ENCODE measurements at places on chromosomes 1 and 21.

DNA sequence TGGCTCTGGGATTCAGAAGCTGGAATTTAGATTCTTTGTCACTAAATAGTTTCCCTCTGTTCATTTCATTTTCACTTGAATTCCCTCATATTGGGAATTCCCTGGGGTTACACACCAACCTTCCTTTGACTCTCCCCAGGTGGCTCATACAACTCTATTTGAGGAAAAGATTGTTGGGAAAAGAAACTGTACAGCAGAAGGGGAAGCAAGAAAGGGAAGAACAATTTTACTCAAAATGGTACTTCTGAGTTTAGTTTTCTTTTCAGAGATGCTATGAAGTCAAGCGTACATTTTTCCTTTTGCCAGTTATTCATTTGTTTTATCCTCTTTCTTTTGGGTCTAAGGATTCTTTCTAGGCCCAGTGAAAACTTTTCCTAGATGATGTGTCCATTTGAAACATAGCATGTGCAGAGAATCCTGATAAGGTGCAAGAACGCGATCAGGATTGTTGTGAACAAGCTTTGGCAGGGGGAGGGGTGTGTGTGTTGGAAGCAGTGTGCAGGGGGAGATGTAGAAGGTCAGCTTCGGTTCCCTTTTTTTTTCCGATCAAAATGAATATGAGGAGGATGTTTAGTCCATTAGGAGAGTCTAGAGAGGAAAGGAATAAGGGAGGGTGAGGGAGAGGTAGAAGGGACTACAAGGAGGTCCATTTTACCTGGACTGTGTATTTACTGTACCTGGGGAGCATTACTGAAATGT, 26.8 kb upstream of the CD1D start:
- no peak for DNase-seq

DNA sequence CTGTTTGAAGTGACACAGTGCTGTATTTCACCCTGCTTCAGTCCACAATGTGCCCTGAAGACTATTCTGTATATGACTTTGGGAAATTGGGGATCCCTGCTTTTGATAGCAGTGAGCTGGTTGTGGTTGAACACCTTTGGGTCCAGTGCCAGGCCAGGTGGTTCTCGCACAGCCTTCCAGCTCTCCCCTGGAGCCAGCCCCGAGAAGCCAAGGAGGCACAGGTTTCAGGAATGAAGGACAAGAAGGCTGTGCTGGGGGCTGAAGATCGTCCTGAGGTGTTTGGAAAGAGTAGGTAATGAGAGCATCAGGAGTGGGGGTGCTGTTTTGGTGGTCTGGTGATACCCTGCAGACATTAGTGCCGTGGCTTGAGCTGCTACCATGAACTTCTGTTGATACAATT, 131.4 kb upstream of the COL6A1 start:
- DNase-seq: no peak

- no peak for DNase-seq
Measured at GRCh38 chr1:156245451-156246232, 2.2 kb downstream of the PAQR6 start.

DNA sequence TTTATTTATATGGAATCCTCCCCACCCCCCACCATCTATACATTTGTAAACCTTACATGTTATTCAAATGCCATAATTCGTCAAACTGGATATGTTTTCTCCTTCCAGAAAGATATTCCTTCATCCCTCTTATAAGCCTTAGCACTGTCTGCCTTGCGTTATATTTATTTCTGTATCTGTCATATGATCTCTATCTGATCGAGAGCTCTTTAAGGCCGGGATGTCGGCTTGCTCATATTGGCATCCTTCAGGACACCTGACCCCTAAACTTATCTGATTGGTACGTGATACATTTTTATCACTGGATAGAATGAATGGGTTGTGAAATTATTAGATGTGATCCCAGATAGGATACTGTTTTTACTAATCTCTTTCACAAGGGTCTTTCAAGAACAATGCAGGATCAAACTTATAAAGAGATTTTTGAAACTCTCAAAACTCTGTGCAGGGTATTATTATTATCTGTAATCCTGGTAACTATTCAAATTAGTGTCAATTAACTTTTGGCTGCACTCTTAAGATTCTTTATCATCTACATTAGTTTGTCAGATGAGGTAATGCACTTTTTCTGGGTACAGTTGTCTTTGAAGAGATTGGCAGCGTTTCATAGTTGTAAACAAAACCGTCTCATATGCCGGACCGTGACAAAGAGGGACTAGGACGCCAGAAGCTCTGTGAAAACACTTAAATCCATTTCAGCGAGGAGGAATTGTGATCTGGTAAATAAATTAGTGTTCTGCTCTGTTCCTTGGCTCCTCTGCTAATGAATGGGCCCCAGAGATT, 152.0 kb downstream of the KIF26B start:
- peak; percentile 56 for DNase-seq

DNA sequence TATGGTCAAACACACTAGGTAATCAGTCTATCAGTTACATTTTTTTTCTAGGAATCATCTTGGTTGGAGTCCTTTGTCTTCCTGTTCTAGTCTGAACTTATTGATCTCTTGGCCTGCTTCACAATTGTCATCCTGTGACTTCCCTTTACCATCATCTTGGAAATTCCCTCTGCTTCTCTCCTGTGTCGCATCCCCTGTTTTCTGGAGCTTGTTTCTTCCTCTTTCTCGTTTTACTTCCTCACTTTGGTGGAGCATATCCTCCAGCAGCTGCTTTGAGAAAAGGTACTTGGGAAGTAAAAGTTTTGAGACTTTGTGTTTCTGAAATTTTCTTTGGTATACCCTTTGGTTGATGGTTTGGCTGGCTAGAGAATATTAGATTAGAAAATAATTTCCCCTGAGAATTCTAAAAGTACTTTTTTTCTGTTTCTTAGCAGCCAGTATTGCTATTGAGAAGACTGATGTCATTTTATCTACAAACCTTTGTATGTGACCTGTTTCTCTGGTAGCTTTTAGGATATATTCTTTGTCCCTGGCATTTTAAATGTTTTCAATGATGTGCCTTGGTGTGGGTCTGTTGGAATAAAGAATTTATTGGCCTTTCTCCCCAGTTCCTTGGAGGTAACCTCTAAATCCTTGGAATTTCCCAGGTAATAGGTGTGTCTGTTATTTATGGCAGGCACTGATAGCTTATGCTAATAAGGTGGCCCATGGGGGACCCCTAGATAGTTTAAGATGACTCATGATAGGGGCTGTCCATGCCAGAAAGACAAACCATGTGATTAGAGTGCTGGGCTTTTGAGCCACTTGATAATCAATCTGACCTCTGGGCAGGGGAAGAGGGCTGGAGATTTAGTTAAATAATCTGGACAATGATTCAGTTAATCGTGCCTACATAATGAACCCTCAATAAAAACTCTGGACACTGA, 6.1 kb upstream of the MYCL start:
- DNase-seq: no peak

DNA sequence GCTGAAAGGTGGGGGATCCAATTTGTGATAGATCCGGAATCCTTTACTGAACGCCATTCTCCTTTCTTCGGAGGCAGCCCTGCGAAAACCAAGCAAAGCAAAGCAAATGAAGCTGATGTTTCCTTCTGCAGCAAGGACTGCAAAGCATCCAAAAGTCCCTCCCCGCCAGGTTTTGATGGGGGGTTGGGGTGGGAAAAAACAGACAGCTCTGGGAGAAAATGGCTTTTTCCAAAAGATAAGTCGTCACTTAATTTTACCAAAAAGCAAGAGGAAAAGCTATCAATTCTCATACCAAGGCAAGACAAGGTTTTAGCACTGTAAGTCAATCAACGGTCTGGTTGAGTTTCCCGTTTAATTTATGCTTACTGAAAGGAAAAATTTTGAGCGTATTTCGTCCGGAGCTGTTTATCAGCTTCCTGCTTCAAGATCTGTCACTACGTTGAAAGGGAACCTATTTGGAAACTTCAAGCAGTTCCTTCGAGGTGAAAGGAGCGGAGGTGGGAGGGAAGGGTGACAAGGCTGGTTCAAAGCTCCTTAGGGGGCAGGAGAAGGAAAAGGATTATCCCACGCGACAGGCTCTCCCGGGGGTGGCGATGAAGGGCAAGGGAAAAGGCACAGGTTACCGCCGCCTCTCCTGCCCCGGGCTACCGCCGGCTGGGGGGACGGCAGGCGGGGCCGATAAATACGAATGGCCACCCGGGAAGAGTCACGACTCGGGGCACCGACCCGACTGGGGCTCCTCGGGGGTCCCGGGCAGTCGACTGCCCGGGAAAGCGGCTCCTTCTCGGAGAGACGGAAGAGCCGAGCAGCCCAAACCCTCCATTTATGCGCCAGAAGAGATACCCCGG, 750 bp downstream of the SYNJ1 start:
- DNase-seq: peak; percentile 49

DNA sequence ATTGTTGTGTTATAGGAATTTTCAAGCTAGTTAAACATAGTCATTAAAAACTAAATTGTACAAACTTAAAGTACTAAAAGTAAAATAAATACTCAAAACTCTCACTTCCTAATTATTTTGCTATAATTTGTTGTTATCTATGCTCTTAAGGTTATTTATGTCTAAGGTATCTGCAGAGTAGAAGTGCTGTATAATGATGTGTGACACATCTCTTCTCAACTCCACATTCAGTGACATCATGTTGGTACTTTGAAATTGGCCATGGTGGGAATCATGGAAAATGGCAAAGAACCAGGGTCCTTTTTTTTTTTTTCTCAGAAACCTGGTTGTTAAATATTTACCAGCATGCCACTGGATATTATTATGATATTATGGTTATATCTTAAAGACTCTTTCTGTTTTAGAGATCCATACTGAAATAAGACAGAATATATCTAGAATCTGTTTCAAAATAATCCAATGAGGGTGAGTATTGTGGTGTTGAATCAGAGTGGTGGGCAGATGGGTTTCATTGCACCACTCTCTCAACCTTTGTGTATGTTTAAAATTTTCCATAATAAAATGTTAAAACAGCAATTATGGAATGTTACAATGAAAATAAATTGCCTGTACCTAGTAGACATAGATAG, 22.4 kb downstream of the LRRC8B start:
- no peak for DNase-seq

DNA sequence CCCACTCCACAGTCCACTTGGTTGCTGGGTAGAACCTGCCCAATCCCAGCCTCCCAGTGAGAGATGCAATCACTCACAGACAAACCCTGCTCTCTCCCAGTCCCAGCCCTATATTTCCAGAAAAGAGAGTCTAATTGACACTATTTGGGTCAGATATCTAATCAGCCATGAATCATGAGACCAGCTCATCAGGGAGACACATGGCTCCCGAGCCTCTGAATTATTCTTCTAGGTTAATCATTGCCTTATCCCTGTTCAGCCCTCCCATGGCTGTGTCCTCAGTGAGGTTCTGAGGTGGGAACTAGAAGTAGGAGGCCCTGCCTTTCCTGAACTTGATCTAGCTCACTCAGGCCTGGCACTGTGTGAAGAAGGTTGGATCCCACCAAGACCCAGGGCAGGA, 49.9 kb upstream of the ZC3H12A start:
- no peak for DNase-seq

- DNase-seq: no peak
Measured at GRCh38 chr1:100348549-100349144, 3.7 kb upstream of the CDC14A start.

GRCh38 chr1:226186124-226187018, at the start of gene ACBD3:
ACBD3 (minus strand) TSS chr1:226186741; CDS start chr1:226186675, 66 bp downstream.
- DNase-seq: peak; percentile 90

DNA sequence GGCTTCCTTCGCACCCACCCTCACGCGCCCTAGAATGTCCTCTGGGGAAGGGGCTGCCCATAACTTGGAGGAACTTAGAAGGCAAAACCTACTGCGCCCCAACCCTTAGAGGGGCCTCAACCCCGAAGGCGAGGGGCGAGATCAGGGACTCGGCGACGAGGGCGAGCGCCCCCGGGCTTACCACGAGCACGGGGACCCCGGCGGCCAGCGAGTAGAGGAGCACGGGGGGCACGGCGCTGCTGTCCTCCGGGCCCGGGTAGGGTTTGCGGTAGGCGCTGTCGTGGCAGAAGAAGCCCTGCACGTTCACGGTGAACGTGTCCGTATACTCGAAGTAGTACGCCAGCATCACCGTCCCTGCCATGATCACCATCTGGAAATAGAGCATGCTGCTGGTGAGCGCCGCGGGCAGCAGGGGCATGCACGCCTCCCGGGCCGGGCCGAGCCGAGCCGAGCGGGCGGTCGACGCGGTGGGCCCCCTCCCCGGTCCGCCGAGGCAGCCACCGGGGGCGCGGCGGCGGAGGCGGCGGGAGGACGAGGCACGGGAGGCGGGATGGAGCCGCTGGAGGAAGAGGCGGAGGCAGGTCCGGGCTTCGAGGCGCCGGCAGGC, 304 bp downstream of the PLPPR5 start:
- DNase-seq: peak; percentile 72

GRCh38 chr1:172176206-172176605, 244.3 kb upstream of the C1orf105 start:
- no peak for DNase-seq

DNA sequence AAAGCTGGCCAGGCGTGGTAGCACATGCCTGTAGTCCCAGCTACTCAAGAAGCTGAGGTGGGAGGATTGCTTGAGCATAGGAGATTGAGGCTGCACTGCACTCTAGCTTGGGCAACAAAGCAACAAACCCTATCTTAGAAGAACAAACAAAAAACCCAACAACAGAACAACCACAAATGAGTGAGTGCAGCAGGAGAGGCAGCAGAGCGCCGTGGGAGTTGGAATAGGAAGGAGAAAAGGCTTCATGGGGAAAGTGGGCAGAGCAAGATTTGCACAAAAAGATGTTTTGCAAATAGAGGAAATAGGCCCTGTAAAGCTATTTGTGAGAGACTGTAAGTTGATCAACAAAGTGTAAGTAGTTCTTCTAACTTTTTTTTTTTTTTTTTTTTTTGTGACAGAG, 19.6 kb downstream of the SMAP2 start:
- DNase-seq: no peak

- no peak for DNase-seq
Measured at GRCh38 chr1:205319081-205320018, 2.2 kb downstream of the NUAK2 start.

GRCh38 chr1:160244209-160244608, 18.1 kb downstream of the DCAF8 start:
- DNase-seq: no peak

DNA sequence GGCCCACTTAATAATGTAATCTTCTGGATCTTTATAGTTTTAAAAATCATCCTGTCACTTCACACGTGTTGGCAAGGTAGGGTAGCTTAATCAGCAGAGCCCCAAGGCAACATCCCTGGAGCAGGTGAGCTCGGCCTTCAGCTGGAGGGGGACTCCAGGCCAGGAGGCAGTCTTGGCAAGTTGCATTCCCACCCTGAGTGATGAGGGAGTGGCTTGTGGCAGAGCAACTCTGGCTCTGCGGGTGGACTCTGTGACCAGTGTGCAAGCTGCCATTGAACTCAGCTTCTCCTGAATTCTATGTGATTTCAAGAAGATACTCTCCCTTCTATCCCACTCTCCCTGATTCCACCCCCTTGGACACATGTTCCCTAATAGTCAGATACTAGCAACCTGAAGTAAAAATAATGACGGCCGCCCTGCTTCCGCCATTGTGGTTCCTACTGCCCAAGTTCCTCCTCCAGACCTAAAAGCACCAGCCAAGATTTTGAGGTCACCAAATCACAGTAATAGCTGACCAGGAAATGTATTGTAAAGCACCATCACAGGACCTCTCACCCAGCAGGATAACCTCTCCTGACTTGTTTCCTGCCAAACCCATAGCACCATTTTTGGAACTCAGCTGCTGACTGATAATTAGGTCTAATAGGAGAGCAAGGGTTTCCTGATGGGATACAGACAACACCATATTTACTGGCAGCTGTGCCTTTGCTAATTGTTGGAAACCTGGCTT, 11.5 kb upstream of the LYST start:
- no peak for DNase-seq
